Sigmoid colon (tissue), 7 donors: ENCODE measurements at places on chromosomes 13 and 19.

DNA sequence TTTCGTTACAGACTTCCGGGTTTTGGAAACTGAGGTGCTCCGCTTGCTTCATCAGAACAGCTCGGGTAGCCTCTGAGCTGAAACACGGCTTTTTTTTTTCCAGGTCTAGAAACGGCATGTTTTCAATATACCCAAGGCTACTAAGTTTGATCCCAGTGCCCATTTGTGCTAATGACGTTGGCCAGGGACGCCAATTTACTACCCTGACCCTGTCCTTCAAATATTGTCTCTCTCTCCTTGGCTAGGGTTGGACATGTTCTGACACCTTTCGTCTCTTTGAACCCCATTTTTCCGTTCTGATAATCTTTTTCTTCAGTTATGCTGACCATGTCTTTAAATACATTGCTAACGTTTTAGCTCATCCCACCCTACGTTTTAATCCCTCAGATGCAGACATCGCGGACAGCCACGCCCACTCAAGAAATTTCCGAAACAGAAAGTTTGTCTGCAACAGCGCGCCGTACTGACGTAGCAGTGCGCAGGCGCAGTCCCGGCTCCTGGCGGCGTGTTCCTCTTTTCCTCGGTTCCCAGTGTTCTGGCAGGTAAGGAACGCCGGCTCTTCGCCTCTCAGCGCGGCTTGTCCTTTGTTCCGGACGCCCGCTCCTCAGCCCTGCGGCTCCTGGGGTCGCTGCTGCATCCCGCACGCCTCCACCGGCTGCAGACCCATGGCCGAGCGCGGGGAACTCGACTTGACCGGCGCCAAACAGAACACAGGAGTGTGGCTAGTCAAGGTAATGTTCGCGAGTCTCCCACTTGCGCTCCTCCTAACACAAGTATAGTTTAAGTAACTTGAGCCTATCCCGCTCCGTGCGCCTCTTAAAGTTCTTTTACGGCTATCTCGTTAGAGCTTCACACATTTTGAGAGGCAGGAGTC, at the start of gene GTF2F2:
GTF2F2 (plus strand) TSS at position 520 of the 874 bp plus-strand sequence; CDS start at position 666, 146 bp downstream.
- peak within 1 kb of the TSS; percentile 68 for H3K4me3 ChIP-seq
- peak within 1 kb of the TSS; percentile 81 for H3K27ac ChIP-seq
- no peaks in the 10 kb centered on the region for H3K36me3 ChIP-seq
- DNase-seq: peak; percentile 96

DNA sequence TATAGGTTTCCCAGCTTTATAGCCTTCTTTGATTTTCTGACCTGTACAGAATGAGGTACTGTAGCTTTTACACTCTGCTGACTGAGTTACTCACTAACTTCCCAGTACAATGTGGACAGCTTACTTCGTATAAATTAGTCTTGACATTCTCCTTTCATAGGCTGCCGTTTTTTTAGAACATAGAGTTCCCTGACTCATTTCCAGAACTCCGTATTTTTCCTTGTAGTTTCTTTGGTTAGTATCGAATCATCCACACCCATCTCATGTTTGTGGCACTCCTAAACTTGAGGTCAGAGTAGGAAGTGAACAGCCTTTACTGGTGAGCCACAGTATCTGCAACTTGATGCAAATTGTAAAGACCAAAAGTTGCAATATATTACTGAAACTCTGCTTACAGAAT, 303.9 kb downstream of the SLITRK5 start:
- H3K27me3 ChIP-seq: no peaks in the 10 kb centered on the region
- H3K4me3 ChIP-seq: no peak overlapping the region
- H3K36me3 ChIP-seq: no peaks in the 10 kb centered on the region
- no peaks in the 10 kb centered on the region for H3K4me1 ChIP-seq
- no peak for DNase-seq

- no peaks in the 10 kb centered on the region for H3K4me1 ChIP-seq
- no peak overlapping the region for H3K27ac ChIP-seq
- H3K27me3 ChIP-seq: no peaks in the 10 kb centered on the region
These were observed 363.6 kb upstream of the NBEA start for GRCh38 chr13:34578471-34578870.

DNA sequence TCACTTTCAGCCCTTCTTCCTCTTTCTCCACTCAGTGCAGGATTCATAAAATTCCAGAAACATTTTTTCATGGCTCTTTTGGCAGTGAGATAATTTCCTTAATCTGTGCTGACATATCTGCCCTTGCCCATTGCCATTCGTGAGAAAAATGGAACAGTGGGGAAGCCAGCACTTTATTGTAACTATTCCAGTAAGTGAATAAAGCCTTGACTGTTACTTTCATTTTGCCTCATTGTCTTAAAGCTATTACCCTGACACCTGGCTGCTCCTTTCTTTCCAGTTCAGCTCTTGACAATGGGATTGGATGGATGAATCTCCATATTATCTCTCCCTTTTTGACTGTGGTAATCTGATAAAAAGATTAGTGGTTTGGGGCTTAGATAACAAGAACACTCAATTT, 1068.1 kb upstream of the PCDH20 start:
- no peaks in the 10 kb centered on the region for H3K27me3 ChIP-seq
- no peaks in the 10 kb centered on the region for H3K4me1 ChIP-seq
- DNase-seq: no peak
- no peak overlapping the region for H3K27ac ChIP-seq

DNA sequence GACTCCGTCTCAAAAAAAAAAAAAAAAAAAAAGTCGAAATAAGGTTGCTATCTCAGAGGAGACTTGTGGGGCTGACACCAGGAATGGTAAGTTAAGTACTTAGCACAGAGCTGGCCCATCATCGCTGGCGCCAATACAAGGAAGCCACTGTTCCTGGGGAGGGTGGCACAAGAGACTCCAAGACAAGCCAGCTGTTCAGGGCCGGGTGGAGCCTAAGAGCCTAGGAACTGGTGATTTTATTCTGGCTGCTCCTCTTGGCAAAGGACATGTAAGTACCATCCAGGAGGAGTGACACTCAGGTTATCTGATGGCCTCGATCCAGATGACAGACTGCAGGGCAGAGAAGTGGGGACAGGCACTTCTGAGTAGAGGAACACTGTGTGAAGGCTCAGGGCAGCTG, 3.8 kb downstream of the ELOF1 start:
- H3K4me3 ChIP-seq: no peak overlapping the region
- peaks cover 8% of the 10 kb centered on the region for H3K36me3 ChIP-seq
- H3K4me1 ChIP-seq: peaks cover 45% of the 10 kb centered on the region

GRCh38 chr13:98626298-98626935, 49.5 kb upstream of the STK24 start:
- no peaks in the 10 kb centered on the region for H3K4me1 ChIP-seq
- no peaks in the 10 kb centered on the region for H3K36me3 ChIP-seq
- H3K27ac ChIP-seq: no peak overlapping the region

- no peak for DNase-seq
- H3K27ac ChIP-seq: peak overlapping the region; percentile 13
- no peaks in the 10 kb centered on the region for H3K36me3 ChIP-seq
- H3K4me1 ChIP-seq: peaks cover 67% of the 10 kb centered on the region
- no peak overlapping the region for H3K4me3 ChIP-seq
These were observed 57.9 kb downstream of the KDM4B start for GRCh38 chr19:5026706-5027273.

DNA sequence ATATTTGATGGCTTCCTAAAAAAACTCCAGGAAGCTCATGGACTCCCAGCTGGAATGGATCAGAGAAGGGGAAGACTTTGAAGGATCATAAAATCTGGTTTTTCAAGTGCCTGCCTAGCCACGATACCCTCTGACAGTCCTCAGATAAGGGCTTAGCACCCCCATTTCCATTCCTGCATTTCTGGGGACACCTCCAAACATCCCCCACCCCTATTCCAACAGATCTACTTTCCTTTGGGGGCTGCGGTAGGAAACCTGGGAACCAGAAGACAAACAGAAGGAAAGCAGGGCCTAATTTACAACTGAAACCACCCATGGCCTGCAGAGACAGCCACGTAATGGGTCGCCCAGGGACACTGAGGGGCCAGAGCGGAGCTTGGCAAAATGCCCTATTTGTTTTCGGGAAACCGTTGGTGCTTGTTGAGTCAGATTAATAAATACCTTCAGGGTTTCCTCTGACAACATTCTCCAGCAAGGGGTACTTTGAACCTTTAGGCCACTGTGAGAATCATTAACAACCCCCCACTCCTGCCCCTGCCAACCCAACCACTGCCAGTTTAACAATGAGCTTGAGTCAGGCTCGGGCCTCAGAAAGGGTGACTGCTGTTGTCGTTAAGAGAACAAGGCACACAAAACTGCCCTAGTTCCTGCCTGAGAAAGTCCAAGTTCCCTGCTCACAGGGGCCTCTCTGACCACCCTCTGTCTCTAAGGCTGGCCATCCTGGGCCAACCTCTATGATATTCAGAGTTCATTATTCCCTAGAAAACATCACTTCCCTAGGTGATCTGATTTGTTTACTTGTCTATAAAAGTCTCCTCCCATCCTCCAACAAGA, 23.5 kb downstream of the RHPN2 start:
- H3K4me3 ChIP-seq: no peak overlapping the region
- DNase-seq: no peak
- no peaks in the 10 kb centered on the region for H3K36me3 ChIP-seq
- H3K4me1 ChIP-seq: no peaks in the 10 kb centered on the region
- no peak overlapping the region for H3K27ac ChIP-seq

DNA sequence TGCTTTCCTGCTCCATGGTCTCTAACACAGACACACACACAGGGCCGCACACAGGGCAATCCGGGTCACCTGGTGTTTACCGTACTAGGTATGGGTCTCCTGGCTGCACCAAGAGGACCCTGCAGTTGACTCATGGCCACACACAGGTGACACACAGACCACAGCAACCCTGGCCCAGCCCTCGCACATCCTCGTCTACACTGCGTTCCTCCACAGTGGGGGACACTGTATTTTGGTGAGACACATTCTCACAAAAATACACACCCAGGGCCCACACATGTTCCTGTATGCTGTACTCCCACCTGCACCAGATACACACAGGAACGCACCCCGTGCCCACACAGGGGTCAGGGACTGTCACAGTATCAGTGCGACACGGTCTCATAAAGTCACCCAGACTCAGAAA, 12.8 kb downstream of the PDE4A start:
- no peaks in the 10 kb centered on the region for H3K27me3 ChIP-seq
- DNase-seq: no peak
- H3K27ac ChIP-seq: no peak overlapping the region
- no peaks in the 10 kb centered on the region for H3K36me3 ChIP-seq

DNA sequence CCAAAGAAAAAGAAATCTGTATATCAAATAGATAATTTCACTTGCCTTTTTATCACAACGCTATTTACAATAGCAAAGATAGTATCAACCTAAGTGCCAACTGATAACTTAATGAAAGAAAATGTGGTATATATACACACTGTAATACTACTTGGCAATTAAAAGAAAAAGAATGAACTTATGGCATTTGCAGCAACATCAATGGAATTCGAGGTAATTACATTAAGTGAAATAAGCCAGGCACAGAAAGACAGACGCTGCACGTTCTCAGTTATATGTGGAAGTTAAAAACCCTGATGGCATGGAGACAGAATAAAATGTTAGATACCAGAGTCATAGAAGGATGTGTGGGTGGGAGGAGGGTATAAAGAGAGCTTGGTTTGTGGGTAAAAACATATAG, 1260.5 kb upstream of the PCDH9 start:
- H3K27ac ChIP-seq: no peak overlapping the region
- no peaks in the 10 kb centered on the region for H3K27me3 ChIP-seq
- H3K4me3 ChIP-seq: no peak overlapping the region
- no peaks in the 10 kb centered on the region for H3K4me1 ChIP-seq
- no peak for DNase-seq

DNA sequence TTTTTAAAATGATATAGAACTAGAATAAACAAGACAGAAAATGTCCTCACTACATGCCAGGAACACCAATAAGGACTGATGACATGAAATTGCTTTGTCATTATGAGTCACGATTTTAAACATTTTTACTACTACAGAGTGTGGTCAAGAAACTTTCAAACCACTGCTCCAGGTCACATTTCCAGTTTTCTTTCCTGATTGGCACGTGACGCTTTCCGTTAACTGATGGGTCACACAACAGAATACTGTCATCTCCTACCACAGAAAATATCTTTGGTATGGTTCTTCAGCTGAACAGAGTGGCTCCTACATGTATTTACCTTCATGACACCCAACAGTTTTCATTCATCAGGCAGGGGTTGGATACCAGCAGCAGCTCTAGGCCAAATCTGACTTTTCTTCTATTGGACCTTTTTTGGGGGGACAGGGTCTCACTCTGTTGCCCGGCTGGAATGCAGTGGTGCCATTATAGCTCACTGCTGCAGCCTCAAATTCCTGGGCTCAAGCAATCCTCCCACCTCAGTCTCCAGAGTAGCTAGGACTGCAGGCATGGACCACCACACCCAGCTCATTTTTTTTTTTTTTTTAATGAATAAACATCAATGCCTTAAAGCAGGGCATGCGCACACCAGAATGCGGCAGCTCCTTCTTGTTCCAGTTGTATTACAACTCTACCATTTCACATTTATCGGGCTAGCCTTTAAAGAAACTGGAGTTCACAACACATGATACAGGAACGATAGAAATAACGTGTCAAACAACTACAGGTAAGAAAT, 147.4 kb downstream of the RNF17 start:
- peaks cover 7% of the 10 kb centered on the region for H3K36me3 ChIP-seq
- DNase-seq: no peak
- H3K4me1 ChIP-seq: no peaks in the 10 kb centered on the region

DNA sequence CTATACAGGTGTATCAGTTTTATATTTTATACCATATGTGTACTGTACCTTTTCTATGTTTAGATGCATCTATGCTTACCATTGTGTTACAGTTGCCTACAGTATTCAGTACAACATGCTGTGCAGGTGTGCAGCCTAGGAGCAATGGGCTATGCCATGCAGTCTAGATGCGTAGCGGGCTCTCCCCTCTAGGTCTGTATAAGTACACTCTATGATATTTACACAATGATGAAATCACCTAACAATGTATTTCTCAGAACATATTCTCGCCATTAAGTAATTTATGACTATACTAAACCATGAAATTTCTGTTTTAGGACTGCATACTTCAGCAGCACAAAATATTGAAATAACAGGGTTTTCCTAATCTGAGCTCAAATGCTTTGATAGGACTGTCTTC, 179.6 kb downstream of the RFC3 start:
- no peaks in the 10 kb centered on the region for H3K4me1 ChIP-seq
- H3K4me3 ChIP-seq: no peak overlapping the region
- H3K27me3 ChIP-seq: no peaks in the 10 kb centered on the region
- no peak overlapping the region for H3K27ac ChIP-seq
- no peaks in the 10 kb centered on the region for H3K36me3 ChIP-seq

GRCh38 chr13:92843549-92843948, 383.1 kb upstream of the GPC6 start:
- DNase-seq: no peak
- H3K27me3 ChIP-seq: no peaks in the 10 kb centered on the region
- H3K36me3 ChIP-seq: no peaks in the 10 kb centered on the region
- peaks cover 13% of the 10 kb centered on the region for H3K4me1 ChIP-seq
- H3K27ac ChIP-seq: no peak overlapping the region
